Stimulated activated CD8-positive, alpha-beta memory T cell treated with anti-CD3 and anti-CD28 coated beads, Interleukin-4, amount 100 ng/mL, for 4 hours (primary cell): ENCODE measurements at places on chromosomes 4 and X.

DNA sequence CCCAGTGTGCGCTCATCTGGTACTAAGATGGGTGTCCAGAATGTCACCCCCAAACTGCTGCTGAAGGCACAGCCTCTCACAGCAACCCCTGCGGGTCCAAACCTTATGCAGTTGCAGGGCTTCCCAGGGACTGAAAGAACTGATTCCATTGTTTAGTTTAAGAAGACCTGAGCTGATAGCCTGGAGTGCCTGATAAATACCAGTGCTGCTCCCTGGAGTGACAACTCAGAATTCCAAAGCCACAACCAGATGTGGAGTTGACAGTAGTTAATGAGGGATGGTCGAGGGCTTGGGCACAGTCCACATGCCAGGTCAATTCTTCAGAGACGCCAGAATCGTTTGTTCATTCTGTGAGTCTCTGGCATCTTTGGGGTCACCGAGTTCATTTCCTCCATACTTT lies 71.2 kb downstream of the LNX1 start:
- no peak for DNase-seq

GRCh38 chr4:163540977-163541376 lies 46.5 kb downstream of the TMA16 start:
- DNase-seq: no peak

DNA sequence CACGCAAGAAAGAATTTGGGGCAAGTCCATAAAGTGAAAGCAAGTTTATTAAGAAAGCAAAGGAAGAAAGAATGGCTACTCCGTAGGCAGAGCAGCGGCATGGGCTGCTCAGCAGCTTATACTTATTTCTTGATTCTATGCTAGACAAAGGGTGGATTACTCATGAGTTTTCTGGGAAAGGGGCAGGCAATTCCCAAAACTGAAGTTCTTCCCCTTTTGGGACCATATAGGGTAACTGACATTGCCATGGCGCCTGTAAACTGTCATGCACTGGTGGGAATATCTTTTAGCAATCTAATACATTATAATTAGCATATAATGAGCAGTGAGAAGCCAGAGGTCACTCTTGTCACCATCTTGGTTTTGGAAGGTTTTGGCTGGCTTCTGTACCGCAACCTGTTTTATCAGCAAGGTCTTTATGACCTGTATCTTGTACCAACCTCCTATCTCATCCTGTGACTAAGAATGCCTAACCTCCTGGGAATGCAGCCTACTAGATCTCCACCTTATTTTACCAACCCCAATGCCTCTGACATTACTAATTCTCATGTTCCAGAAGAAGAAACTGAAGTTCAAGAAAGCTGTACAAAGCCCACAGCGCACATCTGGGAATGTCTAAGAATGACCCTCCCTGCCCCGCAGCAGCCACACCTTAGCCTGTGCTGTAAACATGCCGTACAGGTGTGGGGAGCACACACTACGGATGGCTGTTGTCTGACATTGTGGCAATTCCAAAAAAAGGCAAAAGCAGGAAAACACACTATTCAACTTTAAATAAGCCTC lies 18.6 kb downstream of the RXFP1 start:
- DNase-seq: no peak

DNA sequence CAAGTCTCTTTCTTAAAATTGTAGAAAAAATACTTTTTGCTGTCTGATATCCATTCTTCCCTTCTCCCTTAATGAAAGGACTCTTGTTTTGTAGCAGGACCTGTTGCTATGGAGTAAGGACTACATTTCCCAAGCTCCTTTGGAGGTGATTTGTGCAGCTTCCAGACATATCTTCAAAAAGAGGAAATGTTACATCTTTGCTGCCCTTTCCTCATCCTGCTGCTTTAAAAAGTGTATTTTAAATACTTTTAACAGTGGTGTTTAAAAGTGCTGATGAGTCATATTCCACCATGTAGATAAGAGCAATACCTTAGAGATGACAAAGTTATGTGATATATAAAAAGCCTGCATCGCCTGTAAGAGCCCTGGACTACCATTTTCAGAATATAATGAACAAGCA lies 98.7 kb downstream of the CFAP299 start:
- DNase-seq: no peak

- no peak for DNase-seq
These were observed 93.3 kb downstream of the CCSER1 start for GRCh38 chr4:90220459-90220858.

DNA sequence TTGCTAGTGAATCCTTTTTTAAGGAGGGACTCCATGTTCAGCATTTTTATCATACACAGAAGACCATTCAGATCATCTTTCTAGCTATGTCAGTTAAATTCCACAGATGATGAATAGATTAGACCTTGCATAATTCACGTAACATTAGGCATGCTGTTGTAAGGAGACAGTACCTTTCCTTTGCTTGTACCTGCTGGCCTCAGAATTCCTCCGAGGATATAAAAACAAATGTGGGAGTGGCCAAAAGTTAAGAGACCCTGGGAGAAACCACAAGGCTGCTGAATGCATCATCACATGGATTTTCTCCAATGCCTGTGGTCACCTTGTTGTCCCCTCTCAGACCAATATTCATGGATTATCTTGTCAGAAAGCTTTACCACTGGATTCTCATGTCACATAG lies 201.4 kb downstream of the MAGEB17 start:
- DNase-seq: no peak

DNA sequence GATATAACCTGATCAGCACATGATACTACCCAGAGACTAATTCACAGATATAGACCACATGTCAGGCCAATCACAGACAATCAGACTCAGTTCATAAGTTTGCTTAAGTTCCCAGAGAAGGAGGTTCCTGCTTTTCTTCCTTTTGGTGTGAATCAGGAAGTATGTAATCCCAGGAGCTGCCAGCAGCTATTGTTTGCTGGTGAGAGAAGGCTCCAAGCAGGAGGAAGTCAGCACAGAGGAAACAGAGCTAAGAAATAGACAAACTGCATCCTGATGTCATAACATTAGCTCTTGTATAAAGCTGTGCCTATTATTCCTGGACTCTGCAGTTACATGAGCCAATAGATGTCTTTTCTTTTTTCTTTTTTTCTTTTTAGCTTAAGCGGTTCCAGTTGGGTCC lies 50.9 kb downstream of the UCHL1 start:
- DNase-seq: no peak

GRCh38 chrX:69022430-69022829 lies 142.8 kb downstream of the PJA1 start:
- no peak for DNase-seq

GRCh38 chr4:162797108-162797507 lies 369.6 kb downstream of the NAF1 start:
- no peak for DNase-seq

GRCh38 chrX:143500751-143501150 lies 16.5 kb downstream of the SPANXN3 start:
- no peak for DNase-seq

DNA sequence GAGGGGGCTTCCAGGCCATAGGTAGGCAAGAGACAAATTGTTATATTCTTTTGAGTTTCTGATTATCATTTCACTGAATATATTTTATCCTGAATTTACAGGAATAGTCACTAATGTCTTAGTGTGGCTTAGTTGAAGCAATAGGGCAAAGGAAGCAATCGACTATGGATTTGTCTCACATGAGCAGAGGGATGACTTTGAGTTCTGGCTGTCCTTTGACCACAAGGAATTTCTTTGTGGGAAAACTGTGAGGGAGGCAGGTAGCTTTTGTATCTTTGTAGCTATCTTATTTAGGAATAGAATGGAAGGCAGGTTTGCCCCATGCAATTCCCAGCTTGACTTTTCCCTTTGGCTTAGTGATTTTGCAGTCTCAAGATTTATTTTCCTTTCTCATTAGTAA lies 207.3 kb upstream of the ANXA10 start:
- DNase-seq: no peak

- DNase-seq: no peak
These were observed 145.3 kb downstream of the MID1 start for GRCh38 chrX:10474913-10475568.

DNA sequence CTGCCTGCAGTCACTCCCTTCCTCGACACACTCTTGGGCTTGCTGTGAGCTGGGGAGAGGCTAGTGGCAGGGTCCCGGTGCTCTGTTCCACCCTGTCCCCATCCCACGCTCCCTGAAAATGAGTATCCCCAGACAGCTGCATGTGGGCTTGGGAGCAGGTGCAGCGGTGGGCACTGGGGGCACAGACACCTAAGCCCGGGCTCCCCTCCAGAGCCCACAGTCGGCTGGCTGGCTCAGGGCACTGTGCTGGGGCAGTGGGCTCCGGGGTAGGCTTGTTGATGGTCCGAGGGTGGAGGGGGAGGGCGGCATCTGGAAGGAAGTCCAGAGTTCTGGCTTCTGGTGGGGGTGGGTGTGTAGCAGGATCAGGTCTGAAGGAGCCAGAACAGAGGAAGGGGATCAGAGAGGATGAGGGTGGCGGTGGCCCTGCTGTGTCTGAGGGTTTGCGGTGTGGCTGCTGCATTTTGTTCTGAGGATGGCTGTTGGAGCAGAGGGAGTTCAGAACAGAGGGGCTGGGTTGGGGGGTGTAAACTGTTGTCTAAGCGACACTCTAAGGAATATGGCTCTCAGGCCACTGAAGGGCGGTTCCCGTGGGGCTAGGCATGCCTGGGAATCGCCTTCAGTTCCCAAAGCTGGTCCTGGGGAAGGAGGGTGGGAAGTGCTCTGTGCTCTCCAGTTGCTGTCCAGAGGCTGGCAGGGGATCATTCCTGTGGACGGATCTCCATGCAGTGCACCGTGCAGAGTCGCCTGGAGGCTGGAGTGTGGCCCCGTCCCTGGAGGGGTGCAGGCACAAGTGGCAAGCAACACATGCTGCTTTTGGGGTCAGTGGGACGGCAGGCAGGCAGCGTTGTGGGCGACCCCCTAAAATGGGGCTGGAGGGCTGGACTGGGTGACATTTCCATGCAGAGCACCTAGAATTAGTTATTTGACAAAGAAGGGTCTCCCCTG lies 114.0 kb downstream of the SORCS2 start:
- DNase-seq: no peak

DNA sequence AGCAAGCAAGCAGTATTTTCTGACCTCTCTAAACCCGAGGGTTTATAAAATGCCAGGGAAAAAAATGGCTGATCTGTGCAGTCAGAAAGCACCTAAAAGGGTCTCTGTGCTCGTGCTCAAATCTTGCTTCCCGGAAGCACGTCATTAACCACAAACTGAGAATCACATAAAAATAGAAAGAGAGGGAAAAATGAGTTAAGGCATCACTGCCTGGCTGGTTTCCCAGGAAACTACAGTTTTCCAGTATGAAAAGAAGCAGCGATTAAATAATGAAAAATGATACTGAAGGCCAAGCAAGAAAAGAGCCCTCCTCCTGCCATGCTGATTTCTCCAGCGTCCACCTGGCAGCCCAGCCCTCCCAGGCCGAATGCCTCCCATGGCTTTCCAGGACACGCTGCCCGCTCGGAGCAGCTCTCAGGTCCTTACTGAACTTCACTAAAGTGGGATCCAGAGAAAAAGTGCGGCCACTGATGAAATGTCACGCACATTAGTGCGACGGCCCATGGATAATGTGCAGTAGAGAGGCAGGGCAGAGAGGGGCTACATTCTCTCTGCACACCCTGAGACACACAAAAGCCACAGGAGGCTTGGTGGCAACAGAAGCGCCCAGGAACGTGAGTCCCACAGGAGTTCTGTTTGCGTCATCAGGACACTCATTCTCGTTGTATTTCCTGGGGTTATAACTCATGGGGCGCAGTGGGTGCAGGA lies 80.4 kb downstream of the WFS1 start:
- no peak for DNase-seq

DNA sequence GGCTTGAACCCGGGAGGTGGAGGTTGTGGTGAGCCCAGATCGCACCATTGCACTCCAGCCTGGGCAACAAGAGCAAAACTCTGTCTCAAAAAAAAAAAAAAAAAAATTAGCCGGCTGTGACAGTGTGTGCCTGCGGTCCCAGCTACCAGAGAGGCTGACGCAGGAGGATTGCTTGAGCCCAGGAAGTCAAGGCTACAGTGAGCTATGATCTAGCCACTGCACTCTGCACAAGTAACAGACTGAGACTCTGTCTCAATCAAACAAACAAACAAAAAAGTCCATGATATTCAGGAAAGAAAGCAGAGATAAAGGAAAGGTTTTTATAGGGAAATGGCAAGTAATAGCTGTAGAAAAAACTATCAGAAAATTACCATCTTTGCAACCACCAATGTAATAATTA lies 2.1 kb upstream of the LAGE3 start:
- no peak for DNase-seq

GRCh38 chr4:32735856-32736590 lies 2015.9 kb downstream of the PCDH7 start:
- DNase-seq: no peak

- no peak for DNase-seq
These were observed 10.3 kb upstream of the NAT8L start for GRCh38 chr4:2048831-2049230.

DNA sequence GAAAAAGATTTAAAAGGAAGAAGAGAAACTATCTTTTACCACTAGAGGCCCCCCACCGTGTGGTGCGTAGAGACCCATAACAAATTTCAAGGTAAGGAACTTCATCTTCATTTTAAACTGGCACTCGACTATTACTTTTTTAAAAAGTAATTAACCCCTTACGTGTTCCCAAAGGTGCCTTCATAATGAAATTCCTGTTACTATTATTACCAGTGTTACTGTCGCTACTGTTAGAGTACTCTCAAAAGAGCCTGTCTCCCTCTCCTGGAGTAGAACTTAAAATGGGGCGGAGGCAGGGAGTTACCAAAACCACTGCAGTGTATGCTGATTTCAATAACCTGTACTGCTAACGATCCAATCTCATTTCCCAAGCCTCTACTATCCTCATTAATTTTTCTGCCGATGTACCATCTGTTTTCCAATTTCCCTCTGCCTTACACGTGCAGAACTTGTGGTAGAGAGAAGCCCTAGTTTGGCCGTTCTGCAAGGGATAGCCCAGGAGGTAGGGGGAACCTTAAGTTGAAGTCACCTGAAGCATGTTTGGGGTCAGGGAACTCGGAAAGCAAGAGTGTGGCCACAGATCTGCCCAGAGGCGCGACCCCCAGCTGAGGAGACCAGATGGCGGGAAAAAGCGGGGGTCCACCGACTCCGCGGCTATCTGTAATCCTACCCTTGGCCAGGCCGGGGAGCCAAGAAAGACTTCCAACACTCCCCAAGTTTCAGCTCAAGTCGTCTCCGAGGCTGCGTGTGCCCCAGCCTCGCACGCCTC lies 720 bp upstream of the STK26 start:
- DNase-seq: no peak

DNA sequence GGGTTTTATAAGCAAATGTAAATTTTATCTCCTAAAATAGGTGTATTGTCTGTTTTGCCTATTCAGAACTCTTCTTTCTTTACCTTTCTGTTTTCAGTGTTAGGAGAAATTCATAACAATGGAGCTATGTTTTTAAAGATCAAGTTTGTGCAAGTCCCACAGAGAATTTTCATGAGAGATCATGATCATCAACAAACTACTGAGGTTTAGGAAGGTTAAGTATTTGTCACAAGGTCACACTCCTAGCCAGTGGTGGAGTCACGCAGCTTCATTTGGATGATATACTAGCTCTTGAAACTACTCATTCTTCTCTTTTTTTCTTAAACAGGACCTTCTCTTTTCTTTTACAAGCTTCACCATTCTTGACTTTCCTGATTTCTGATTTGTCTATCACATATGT lies 892.6 kb upstream of the FRG1 start:
- DNase-seq: no peak
